ENCODE measurements at places on chromosomes 2 and 18.

GRCh38 chr18:50992351-50992762, 24.5 kb downstream of the ELAC1 start:
- no peak for DNase-seq

GRCh38 chr2:138707392-138708074, 72.7 kb downstream of the NXPH2 start:
- DNase-seq, result peak; percentile 64

DNA sequence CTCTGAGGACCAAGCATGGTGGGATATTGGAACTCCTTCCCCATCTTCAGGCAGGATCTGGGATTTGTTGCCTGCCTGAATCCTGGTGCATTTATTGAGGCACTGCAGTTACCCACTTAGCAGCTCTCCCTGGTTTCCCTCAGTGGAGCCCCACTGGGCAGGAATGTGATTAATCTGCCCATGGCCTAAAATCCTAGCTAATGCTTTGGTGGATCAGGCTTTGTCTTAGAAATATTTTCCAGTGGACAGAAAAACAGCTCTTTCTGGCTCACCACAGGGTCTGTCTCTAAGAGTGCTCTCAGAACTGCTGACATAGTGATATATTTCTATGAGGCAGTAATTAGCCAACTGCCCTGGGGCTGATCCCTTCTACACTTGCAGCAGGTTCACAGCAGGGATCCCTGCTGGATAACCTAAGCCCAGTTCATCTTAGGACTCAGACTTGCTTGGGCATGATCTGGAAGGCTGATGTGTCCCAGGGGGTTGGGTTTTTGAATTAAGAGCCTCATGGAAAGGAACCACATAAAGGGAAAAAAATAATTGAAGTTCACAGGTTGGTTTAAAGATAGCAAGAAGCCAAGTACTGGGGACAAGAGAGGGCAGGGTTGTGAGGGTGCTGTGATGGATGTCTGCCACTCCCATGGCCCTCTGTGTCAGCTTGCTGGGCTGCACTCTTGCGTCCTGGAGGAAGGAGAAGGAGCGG, 44.3 kb upstream of the ZDBF2 start:
- DNase-seq, result peak; percentile 18

GRCh38 chr18:25289001-25289631, 62.9 kb downstream of the ZNF521 start:
- peak; percentile 94 for DNase-seq

- no peak for DNase-seq
Measured at GRCh38 chr2:3741396-3741795, 38.0 kb downstream of the DCDC2C start.

GRCh38 chr2:105114551-105114950, 76.7 kb downstream of the MRPS9 start:
- peak; percentile 70 for DNase-seq

GRCh38 chr2:206937555-206937954, 1.8 kb upstream of the CPO start:
- no peak for DNase-seq

DNA sequence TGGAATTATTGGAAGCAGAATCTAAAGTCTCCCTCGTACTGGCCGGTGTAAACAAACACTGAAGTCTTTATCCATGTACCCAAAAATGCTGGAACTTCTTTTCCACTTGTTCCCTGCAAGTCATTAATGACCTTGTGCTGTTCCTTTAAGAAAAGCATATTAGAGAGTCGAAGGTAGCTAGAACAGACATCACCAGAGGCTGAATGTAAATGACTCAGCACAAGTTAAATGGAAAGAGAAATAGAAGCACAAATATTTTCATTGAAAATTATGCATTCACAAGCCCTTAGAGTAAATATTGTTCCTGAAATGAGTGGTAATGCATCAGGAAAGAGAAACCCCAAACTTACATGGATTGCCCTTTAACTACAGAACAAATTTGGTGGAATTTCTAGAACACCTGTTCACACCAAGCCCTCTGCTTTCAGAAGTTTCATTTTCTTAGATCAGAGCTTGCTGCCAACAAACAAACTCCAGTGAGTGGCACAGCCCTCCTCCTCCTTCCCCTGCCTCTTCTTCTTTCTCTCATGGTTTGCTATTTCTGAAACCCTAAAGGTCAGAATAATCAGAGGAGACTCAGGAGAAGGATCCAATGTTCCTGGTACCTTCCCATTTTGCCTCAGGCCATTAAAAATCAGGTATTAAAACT, 264.3 kb downstream of the TXNL1 start:
- DNase-seq, result peak; percentile 35

- DNase-seq, result no peak
Measured at GRCh38 chr2:101486258-101486701, 11.4 kb upstream of the RFX8 start.

DNA sequence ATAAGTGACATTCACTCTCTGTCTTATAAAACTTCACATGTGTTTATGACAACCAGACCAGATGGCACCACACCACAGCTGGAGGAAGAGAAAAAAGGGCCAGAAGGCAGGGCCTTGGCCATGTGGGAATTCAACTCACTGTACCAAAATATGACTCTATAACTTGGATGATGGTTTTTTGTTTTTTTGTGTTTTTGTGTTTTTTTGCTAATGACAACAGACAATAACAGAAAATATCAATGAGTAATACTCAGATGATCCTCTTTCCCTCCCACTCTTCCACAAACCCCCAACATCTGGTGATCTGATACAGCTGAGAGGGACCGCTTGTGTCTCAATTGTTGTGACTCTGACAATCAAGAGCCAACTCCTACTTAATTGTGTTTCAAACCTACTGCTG, 12.4 kb downstream of the NMI start:
- DNase-seq, result no peak

DNA sequence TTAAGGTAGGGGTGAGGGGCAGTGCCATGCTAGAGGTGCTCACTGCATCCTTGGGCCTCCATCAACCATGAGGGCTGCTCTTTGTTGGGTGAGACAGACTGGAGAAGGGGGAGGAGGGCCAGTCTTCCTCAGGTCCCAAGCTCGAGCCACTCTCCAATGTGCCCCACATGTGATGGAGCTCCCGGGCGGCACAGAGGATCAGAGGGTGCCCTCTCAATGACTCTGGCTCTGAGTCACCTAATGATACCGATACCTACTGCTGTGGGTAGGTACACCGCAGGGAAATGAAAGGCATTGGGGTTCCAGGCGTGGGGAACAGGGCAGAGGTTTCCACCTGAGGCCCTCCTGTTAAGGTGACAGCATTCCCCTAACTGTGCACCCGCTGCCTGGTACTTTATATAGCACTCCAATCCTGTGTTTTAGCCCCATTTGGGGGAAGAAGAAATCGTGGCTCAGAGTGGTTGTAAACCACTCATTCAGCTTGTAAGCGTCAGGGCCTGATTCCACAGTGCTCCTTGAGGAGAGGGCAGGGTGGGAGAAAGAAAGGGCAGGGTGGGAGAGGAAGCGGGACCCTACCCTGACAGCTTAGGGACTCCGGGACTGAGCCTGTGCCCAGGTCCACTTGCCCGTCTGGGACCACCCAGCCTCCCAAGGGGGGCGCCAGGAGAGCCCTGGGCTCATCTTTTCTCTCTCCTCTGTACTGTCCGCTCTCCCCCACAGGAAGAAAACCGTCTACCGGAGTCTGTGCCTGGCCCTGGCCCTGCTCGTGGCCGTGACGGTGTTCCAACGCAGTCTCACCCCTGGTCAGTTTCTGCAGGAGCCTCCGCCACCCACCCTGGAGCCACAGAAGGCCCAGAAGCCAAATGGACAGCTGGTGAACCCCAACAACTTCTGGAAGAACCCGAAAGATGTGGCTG, 1.8 kb downstream of the B3GNT7 start:
- no peak for DNase-seq

DNA sequence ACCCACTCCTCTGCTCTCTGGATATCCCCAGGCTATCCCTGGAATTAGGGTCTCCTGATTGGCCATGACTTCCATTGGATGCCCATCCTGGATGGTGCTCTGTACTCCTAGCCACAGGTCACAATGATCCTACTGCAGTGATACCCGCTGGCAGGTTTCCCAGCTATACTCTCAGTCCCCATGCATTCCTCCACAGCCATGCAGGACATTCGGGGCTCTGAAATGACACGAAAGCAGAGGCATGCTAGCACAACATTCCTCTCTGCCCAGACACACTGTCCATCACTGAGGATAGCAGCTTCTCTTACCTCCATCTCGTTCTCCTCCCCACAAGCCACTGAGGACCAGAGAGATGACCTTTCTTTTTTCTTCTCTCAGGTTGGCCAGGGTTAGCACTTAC, 51.7 kb upstream of the SPATS2L start:
- DNase-seq, result peak; percentile 45

- no peak for DNase-seq
Measured at GRCh38 chr2:147275943-147276342, 568.9 kb upstream of the ACVR2A start.

DNA sequence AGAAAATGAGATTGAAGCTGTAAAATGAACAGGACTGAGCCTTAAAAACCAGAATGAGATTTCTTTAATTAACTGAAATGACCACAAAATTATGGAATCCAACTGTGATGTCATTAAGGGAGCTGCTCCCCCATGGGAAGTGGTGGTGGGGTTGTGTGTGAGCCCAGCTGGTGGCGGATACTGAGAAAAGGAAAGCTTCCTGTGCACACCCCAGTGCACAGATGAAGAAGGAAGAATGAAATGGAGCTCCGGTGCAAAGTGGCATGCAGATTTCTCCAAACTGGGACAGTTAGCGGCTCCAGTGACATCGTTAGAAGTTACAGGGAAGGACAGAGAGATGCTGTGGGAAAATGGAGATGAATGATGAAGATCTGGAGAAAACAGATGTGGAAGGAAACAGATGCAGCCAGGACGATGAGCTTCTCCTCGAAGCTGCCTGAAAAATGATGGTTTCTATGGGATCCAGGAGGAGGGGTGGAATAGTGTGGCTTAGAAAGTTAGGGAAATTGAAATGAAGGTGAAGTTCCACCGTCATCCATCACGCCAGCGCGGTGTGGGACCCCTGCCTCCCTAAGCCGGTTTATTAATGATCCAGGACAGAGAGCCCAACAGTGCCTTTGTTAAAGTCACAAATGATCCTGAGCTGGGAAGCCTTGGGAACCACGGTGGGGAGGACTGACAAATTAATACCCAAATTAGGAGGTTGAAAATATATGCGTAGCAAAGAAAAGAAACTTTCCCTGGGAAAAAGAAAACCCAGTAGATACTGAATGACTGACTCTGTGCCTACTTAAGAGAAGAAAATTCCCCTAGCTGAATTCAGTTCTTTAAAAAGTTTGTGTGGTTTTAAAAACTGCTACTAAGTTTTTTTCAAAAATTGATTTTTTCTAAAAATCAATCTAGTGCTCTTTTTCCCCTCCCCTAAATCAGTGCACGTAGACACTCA, 77.2 kb downstream of the TSN start:
- DNase-seq, result no peak

DNA sequence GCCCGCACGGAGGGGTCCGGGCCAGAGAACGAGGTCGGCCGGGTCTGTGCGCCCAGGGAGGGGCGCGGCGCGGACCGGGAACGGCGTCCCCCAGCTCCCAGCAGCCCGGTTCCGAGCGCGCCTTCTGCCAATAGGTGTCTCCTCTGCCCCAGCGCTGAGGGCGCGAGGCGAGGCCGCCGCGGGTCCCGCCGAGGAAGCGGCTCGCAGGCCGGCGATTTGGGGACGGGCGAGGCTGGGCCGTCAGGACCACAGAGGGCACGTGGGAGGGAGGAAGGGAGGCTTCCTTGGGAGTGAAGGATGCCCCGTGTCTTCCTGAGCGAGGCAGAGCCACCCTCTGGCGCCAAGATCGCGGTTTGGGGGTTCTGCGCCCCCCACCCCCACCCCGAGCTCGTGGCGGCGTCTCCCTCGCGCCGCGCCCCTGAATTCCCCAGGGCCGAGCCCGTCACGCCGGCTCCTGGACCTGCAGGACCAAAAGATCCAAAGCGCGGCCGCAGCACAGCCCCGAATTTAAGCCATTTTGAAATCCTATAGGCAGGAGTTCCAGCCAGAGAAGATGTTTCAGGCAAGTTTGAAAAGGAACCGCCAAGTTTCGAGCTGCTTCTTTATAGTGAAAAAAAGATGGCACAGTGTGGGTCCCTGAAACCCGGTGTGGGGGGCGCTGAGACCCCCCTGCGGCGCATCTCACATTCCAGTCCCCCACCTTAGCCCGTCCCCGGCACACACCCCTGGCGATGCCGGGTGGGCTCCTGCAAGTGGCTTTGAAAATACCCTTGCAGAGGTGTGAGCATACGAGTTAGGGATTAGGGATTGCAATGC, 909 bp downstream of the NFATC1 start:
- DNase-seq, result peak; percentile 51

DNA sequence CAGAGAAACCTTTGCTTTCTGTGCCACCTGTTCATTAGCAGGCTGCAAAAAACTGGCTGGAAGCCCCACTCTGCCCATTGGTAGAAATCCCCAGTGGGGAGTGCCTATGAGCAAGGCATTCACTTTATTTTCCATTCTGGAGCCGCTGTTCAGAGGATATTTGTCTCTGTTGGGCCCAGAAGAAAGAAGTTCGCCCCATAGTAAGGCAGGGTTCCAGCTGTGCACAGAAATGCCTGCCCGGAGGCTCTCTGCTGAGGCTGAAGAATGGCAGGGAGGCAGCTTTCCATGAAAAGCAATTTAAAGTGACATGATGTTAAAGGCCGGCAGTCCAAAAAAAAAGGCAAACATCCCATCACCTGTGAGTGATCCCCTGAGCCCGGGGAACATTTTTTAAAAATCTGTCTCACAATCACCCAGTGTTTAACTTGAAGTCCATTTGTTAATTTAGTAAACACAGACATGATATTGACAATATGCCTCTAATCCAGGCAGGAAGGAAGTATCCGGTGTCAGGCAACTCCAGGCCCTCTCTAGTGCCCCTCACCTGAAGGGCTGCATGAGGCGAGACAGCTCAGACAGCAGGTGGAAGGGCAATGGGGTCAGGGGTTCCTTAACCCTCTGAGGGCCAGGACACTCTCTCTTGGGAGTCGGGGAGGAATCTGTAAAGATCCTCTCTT, 265.1 kb upstream of the SIX2 start:
- DNase-seq, result no peak

- no peak for DNase-seq
Measured at GRCh38 chr2:147464737-147465357, 380.0 kb upstream of the ACVR2A start.

DNA sequence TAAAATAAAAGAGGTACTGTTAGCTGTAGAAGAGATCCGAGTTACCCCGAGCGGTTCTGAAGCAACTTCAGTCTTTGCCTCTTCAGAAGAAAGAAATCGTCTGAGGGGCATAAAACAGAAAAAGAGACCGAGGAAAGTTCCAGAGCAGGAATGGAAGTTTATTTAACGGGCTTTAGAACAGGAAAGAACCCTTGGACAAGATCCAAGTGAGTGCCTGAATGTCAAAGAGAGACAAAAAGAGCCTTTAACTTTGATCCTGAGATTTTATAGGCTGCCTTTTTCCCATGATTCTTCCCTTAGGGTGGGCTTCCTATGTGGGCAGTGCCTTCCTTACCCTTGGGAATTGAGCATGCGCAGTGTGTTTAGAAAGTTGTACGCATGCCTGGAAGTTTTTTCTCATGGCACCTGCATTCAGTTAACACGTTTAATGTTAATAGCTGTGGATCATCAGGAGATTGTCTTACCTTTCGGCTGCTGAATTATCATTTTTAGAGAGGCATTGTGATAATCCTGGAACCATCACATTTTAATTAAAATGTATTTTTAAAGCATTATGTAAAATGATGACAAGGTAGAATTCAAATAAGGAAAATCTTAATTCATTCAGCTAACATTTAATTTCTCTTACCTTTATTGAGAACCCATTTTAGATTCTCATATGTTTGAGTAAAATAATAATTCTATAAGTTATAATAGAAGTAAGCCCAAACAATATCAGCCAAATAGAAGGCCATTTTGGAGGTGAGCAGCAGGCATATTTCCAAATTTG, 269.5 kb upstream of the ZSWIM2 start:
- DNase-seq, result no peak

Data from EH (cell line).